Fibroblast of the conjunctiva (primary cell): ENCODE measurements at places on chromosomes 16 and 17.

DNA sequence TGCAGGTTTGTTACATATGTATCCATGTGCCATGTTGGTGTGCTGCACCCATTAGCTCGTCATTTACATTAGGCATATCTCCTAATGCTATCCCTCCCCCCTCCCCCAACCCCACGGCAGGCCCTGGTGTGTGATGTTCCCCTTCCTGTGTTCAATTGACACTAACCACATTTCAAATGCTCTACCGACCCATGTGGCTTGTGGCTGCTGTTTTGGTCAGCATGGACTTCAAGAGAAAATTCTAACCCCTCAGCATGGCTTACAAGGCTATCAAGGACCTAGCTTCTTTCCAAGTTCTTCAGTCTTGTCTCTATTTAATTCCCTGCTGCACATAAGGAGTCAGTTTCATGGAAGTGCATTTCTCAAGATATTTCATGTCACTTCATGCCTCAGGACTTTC is 52.9 kb downstream of the MMD start:
- no peak for DNase-seq

DNA sequence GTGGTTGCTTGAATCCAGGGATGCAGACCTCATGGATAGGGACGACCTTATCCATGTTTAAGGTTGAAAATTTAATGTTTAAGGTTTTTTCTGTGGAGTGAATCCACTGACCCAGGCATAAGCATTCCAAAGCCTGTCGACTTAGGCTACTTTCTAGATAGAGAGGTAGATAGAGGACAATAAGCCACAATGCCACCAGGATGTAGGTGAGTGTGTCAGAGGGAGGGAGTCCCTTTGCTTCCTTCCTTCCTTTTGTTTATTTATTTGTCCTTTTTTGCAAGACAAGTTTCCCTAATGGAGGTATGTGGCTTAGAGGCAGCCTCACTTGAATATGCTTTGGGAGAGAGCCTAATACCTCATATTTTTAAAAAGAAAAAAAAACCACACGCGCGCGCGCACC is 834.2 kb upstream of the SOX9 start:
- DNase-seq = no peak

GRCh38 chr17:77712578-77712977 is 245.9 kb upstream of the TNRC6C start:
- DNase-seq = no peak

DNA sequence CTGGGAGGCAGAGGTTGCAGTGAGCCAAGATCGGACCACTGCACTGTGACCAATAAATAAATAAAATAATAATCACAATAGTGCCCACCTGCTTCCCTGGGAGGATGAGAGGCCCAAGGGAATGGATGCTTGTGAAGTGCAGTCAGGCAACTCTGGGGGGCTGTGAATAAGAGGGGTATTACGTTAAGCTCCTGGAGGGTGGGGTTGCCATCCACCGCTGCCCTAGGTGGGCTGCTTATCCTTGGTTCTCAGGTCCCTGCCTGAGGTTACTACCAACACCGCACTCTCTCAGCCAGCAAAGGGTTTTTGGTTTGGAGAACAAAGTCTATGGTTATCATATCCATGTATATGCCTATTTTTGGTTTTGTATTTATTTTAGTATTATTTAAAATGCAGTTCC is 48.6 kb upstream of the CBFA2T3 start:
- DNase-seq = no peak

GRCh38 chr17:80423536-80424225 is 8.7 kb downstream of the ENDOV start:
- no peak for DNase-seq

- no peak for DNase-seq
These were observed 19.0 kb downstream of the KCNG4 start for GRCh38 chr16:84220851-84221250.

DNA sequence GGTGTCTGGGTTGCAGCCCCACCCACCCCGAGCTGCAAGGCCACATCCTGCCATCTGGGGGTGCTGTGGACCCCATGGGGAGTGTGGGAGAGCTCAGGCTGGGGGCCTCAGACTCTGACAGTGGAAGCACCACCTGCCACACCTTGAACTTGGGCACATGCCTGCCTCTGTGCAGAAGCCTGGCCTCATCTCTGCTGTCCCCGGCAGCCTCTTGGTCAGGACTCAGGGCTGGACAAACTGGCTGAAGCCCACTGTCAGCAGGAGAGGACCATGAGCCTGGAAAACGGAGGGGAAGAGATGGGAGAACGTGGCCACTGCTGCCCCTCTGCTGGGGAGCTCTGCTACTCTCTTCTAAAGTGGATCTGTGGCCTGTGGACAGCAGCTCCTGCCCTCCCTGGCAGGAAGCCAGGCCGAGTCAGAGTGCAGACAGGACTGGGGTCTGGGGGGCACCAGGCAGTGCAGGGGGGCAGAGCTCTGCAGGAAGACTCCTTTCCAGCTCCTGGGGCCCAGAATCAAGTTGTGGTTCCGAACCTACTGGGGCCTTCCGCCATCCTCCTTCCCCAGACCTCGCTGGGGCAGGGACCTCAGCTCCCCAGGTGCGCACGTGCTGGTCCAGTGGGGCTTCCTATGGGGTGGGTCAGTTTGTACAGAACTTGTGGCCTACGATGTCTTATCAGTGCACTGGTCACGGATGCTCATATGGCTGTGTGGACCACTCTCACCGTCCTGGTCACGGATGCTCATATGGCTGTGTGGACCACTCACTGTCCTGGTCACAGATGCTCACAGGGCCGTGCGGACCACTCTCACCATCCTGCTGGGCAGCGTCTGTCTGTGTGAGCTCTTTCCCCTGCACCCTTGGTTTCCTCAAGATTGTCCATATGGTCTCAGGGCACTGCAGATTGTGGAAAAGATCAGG is 207.7 kb downstream of the LAT start:
- no peak for DNase-seq

GRCh38 chr17:60528828-60529227 is 2.8 kb upstream of the APPBP2 start:
- DNase-seq = no peak

DNA sequence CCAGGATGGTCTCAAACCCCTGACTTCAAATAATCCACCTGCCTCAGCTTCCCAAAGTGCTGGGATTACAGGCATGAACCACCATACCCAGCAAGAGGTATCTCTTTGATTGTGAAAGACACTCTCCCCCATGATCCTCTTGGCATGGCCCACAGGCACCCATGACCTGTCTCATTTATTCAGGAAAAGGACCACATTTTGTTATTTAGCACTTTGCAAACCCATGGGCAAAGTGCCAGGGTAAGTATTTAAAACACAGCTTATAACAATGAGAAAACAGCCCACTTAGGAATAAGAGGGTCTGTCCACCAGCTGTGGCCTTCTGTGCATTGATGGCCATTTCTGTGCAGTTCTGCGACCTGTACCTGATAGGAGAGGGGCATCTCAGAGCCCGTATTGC is 12.8 kb upstream of the AKTIP start:
- no peak for DNase-seq

GRCh38 chr16:5025171-5025632 is 8.5 kb downstream of the NAGPA start:
- no peak for DNase-seq

DNA sequence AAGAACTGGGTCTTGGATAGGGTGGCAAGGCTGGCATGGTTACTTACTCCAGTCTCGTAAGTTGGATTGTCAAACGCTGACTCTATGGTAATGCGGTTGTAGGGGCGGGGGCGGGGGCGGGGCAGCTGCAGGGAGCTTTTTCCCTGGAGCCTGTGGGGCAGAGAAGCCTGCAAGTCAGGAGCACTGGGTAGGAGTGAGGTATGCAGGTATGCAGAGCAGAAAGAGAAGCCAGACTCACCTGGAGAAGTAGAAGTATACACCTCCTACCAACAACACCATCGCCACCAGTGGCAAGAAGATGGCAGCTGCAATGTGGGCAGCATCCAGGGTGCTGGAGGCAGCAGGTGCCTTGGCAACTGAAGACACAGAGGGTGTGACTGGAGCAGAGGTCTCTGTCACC is 4.8 kb upstream of the PHF12 start:
- no peak for DNase-seq

DNA sequence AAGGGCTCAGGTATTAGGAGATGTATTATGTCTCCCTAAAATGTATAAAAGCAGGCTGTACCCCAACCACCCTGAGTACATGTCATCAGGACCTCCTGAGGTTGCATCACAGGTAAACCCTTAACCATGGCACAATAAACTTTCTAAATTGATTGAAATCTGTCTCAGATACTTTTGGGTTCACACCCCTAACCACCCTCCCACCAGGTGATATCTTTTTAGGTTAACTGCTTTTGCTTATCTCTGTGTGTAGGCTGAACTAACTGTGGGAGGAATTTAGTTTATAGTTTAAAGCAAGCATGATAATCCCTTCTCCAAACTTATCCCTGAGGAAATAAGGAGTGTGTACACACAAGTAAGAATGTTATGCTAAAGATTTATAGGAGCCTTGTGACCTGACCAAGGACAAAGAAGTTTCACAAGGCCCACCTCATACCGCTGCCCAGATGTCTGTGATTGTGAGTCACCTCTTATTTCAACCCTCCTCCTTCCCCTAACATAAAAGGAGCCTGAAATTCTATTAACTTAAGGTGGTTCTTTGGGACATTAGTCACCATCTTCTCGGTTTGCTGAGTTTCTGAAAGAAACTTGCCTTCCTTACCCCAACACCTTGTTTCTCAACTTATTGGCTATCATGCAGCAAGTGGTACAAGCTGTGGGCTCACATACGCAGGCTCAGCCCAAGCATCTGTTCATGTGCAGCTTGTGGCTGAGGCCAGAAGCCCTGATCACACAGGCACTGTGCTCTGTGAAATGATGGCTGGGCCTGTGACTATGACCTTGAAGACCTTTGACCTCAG is 11.3 kb downstream of the PRSS22 start:
- no peak for DNase-seq

GRCh38 chr16:4599545-4599944 is 15.1 kb downstream of the UBALD1 start:
- no peak for DNase-seq

DNA sequence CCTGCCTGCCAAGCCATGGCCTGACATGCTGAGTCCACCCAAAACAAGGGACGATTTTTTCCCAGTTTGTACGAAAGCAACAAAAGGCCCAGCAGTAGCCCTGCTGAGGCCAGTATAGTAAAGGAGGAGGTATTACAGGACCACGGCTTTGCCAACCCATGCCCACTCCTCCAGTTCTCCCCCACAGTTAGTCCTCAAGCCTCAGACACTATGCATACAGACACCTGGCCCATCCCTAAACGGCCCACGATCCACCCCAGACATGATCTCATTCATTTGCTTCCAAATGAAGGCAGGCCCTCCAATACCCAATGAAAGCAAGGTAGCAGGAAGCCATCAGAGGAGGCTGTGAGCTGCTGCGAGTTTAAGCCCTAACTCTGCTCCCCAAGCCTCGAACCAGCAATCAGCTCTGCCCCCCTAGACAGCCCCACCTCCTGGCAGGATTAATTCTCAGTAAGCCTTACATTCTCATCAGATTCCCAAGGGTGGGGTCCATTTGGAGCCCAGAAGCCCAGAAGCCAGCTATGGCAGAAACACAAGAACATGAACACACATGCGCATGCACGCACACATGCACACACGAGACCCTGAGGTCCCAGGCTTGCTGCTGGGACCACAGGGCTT is 4.9 kb downstream of the HDAC5 start:
- no peak for DNase-seq

- no peak for DNase-seq
These were observed 14.7 kb downstream of the PHKB start for GRCh38 chr16:47475786-47476185.

- DNase-seq = no peak
These were observed 34.9 kb downstream of the ARHGAP17 start for GRCh38 chr16:24980077-24980793.

DNA sequence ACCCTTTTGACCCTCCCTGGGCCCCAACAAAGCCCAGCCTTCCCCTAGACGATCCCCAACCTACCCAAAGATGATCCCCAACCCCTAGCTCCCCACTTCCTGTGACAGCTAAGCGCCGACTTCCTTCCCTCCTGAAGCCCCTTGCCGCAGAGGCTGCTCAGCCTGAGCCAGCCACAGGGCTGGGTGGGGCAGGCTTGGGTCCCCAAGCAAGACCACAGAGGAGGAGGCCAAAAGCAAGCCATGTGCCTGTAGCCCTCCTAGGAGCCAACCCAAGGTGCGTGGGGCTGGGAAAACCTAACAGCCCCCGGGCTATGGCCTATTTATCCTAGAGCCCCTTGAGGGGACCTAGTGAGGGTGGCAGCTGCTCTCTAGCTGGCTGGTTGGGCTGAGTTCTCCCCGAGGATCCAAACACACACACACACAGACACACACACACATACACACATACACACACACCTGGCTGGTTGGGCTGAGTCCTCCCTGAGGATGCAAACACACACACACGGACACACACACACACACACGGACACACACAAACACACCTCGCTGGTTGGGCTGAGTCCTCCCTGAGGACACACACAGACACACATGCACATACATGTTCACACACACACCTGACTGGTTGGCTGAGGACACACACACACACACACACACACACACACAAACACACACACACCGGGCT is 4.8 kb downstream of the ARRB2 start:
- DNase-seq = no peak

DNA sequence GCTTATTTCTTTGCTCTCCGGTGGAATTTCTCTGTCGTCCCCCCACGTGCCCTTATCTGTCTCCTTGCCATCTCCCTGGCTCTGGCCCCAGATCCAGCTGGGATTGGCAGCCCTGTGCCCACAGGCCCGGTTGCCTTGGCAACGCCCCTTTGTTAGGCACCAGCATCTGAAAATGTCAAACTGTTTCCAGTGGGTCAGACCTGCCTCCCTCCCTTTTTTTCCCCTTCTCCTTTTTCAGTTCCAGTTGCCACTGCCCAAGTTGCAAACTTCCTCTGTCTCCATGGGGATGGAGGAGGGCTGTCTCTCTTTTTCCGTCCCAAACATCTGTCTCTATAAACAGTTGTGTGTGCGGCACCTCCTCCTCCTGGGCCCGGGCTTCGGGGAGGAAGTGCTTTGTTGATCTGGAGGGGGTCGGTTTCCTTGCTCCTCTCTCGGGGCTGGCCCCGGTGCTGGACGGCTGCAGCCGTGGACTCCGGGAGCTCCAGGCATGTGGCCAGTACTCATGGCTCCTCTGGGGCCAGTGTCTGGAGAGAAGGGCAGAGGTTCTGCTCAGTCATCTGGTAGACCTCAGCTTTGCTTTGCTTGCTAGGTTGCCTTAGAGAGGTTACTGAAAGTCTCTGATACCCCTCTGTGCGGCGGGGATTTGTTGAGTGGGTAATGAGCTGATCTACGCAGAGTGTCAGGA is 35.3 kb downstream of the SOCS3 start:
- peak; percentile 95 for DNase-seq

- DNase-seq = no peak
These were observed 394.0 kb downstream of the KCNJ2 start for GRCh38 chr17:70563281-70563820.

GRCh38 chr16:26005336-26005735 is 313.6 kb downstream of the HS3ST4 start:
- no peak for DNase-seq

- DNase-seq = no peak
These were observed 323.8 kb upstream of the ZFHX3 start for GRCh38 chr16:73371584-73372319.
